Right renal cortex interstitium (tissue), 3 donors: ENCODE measurements at places on chromosomes 1 and 21. TPM values are rescaled to one million over a fixed set of nuclear protein-coding genes. Genes with fewer than 3 reads are reported as not detected.

GRCh38 chr1:228142701-228143136 lies 2.6 kb downstream of the GUK1 start:
- no peak for DNase-seq

DNA sequence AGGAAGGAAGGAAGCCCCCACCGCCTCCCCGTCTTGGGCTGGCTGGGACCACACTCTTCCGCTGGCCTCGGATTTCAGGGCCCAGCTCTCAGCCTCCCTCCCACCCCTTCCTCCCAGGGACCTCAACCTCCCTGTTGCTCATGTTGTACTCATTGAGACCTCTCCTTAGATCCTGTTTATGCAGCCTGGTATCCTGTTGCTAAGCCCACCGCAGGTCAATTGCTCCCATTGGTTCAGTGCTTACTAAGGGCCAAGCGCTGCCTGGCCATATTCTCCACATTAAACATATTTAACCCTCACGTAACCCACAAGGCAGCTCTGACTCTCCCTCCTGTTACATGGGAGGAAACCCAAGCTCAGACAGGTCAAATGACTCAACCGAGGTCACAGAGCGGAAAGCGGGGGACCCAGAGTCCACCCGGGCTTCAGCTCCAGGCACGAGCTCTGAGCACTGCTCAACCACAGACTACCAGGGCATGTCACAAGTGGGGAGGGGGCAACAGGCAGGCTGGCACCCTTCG lies 23.2 kb upstream of the H6PD start:
- DNase-seq: no peak

DNA sequence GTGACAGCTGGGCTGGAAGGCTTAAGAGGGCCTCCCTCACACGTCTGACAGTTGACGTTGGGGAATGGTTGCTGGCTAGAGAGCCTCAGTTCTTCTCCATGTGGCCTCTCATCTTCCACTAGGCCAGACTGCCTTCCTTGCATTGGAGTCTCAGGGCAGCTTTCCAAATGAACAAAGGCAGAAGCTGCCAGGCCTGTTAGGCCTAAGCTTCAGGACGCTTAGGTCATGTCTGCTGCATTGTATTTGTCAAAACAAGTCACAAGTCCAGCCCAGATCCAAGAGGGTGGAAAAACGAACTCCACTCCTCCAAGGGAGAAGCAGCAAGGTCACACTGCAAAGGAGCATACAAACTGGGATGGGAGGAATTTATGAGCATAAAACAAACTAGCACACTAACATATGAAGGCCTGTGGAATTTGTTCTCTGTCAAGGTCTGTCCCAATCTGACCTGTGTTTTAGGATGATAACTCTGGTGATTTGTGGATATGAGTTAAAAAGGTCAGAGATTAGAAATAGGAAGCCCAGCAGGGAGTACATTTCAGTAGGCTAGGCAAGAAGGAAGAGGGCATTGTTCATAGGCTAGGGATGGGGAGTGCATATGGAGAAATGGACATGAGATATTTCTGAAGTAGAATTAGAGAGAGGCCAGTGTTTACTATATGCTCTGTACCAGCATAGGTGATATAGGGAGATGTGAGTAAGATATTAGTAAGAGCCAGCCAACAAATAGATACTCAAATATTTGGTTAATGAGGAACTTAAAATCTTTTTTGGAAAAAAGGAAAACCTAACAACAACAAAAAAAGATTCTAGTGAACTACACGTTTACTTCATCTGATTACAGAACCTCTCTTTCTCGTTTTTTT lies 29.1 kb upstream of the CNN3 start:
- no peak for DNase-seq

DNA sequence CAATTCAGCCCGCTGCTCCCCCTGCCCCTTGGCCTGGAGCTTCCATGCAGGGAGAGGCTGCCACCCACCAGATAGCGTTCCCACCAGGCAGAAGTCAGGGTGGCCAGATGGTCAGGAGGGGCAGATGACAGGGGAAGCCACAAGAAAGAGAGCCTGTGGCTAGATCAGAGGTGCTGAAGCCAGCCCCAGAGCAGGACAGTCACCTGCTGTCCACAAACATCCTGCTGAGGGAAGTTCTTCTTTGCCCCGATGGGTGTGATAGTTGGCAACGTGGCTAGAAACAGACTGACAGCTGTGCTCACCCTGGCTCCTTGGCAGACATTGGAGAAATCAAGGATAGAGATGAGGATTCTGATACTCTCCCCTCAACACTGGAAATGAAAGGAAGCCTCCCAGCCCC lies 27.2 kb upstream of the SRP9 start:
- no peak for DNase-seq

DNA sequence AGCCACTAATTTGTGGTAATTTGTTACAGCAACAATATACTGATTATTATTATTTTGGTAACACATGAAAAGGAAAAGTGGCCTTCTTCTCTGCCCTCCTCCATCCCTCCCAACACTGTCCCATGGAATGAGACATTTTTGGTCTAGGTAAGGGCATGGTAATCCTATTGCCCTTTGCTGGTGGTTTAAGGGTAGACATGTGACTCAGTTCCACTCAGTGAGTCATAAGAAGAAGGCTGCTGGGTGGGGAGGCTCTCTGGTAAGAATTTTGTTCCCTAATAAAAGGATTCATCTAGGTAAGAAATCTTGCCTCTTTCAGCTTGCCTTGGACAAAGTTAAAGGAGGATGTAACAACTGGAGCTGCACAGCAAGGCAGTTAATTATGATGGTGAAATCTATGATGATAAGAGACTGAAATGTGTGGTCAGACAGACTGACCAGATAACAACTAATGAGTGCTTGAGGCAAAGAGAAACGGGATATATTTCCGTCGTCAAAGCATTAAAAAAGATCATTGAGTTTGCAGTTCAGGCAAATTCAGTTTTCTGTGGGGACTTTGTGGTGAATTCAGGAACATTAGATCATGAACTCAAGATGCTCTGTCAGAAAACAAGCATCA lies 232.0 kb upstream of the KCNK2 start:
- DNase-seq: no peak

DNA sequence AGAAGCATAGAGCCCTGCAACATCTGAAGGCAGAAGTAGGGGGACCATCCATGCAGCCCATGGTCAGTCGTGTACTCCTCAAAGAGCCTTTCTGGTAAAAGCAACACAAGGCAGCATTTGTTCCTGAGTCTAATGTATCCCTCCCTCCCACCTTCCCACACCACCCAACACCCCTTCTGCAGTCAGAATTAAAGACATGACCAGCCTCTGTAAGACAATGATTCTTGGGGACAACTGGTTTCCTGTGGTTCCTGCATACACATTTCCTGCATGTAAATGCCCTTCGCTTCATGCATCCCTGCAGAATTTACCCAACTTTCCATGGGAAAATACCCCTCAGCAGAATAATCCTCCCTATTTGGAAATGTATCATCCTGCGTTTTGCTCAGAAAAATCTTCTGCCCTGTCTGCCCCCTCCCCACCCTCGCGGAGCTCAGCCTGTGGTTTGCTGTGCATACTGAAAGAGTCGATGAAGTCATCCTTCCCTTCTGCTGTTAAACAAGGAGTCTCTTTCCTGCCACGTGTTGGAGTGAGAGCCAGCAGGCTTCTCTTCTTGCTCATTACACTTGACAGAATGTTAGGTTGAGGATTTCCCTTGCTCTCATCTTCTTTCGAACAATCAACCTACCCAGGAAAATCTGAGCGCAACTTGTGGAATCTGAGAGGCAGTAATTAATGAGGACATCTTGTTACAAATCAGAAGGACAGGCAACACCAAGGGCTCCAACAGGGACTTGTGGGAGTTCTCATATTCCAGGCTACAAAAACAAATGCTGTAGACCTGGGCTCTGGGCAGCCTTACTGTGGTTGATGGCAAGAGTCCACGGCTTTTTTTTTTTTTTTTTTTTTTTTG lies 4.7 kb downstream of the TNN start:
- peak; percentile 60 for DNase-seq

GRCh38 chr1:91476533-91477217 lies 24.0 kb upstream of the CDC7 start:
- DNase-seq: peak; percentile 67

- DNase-seq: no peak
Measured at GRCh38 chr1:43235451-43236121, 34.2 kb upstream of the TMEM125 start.

- DNase-seq: peak; percentile 23
Measured at GRCh38 chr21:42781971-42782722, 97.2 kb downstream of the WDR4 start.

DNA sequence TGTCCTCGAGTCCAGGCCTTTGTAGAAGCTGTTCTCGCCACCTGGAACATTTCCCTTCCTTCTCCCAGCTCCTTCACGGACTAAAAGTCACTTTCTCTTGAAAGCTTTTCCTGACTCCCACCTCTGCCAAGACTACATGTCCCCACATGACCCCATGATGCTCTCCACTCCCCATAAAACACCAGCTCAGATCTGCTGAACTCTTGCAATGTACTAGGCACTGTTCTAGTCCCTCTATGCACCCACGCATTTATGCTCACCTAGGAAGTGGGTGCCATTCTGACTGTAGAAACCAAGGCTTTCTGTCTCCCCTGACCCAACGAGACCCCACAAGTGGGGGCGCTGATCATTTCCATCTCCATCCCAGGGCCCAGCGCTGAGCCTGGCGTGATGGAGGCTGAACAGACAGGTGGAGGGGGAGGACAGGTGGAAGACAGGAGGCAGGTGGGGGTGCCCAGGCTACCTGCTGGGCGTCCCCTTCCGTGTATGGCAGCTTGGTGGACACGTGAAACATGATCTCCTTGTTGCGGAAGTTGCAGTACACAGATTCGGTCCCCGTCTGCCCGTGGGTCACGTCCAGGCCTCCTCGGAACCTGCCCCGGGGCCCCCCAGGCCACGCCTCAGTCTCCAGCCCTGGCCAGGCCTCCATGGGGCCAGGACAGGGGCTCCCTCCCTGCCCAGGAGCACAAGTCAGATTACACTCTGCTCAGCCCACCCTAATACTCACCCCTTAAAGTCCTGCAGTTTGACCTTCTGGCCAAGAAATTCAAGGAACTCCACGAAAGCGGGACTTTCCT lies 58.0 kb downstream of the RAP1GAP start:
- no peak for DNase-seq

GRCh38 chr1:173545688-173546087 lies 57.2 kb downstream of the SLC9C2 start:
- no peak for DNase-seq

GRCh38 chr1:914891-915280 lies 8.8 kb upstream of the SAMD11 start:
- DNase-seq: no peak

- no peak for DNase-seq
Measured at GRCh38 chr1:38848071-38848470, 11.5 kb downstream of the RRAGC start.

DNA sequence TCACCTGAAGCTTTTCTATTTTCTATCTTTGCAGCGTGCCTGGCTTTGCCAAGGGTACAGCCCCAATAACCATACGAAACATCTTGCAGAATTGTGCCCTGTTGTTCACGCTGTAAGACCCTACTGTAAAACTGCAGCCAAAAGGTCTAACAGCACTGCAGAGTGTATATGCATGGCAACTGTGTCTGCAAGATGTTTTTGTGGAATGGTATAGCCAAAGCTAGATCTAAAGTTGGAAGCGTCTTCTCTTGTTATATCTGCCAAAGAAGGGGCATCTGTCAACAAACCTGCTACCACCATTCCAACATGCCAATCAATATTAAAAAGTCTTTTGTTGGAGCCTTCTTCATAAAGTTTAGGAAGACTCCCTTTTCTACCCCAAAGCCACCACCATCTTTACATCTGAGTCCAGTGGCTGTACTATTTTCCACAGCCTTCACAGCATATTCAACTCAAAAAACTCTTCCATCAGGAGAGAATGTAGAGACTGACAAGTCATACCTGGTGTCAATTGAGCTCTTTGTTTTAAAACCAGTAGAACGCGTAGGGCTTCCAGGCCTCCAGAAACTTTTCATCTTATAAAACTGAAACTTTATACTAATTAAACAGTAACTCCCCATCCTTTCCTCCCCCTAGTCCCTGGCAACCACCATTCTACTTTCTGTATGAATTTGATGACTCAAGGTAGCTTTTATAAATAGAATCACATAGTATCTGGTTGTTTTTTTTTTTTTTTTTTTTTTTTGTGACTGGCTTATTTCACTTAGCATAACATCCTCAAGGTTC lies 40.0 kb downstream of the ZSCAN20 start:
- DNase-seq: no peak

DNA sequence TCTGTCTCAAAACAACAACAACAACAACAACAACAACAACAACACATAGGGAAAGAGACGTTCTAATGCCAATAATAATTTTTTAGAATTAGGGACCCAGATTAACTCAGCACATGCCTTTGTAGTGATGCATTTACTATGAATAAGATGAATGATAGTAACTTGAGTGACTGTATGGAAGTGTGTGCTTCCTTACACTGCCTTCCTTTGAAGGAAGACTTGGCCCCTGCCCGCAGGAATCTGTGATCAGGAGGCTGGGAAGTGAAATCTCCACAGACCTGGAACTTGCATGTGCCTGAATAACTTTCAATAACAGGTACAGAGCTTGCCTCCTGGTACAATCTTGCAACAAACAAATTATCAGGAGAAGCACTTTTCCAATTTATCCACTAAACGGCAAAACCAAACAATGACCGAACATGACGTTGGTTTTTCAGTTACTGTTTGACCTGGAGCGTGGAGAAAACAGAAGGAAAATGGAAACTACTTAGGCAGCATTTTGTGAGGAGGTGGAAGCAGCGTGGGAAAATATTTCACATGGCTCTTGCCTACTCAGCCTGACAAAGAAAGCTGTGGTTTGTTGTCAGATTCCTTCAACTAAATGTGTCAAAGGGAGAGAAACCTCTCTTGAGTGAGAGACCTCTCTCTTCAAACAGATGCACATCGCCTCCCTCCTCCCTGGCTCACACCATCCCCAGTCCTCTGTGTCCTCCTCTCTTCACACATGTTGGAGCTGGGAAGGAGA lies 10.1 kb upstream of the ABCA4 start:
- DNase-seq: no peak

GRCh38 chr21:20452935-20453334 lies 545.3 kb upstream of the NCAM2 start:
- DNase-seq: no peak

GRCh38 chr1:2523891-2524609 lies 2.3 kb downstream of the PANK4 start:
- no peak for DNase-seq

- DNase-seq: no peak
Measured at GRCh38 chr21:31267644-31268043, 76.4 kb downstream of the TIAM1 start.

DNA sequence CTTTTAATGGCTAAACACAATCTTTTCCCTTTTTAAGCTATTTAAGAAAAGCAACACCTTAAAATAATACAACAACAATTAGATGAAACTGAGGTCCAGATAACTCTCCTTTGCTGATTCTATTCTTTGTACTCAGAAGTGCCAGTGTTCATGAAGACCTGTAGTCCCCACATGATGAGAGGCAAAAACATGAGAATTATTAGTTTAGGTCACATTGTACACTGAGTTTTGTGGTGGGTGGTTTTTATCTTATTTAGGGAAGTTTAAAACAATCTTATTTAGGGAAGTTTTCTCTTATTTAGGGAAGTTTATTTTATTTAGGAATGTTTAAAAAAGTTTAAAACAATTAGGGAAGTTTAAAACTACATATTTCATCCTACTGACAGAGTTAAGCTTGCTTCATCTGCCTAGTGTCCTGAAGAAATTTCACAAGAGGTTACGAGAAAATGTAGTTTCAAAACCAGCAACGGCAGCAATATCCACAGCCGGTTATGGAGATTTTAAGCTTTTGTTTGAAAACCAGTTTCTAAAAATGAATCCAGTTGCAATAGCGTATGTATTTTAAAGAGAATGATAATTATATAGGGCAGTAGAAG lies 7.8 kb upstream of the OR14I1 start:
- DNase-seq: no peak

Gene AURKAIP1
- polyA plus RNA-seq: 55.1 TPM

Gene GNAT2
- not detected for polyA plus RNA-seq

Gene LMOD1
- polyA plus RNA-seq: 4.7 TPM

Gene ST6GALNAC5
- polyA plus RNA-seq: 4.3 TPM

Gene LCE1D
- not detected for polyA plus RNA-seq

Gene VASH2
- 20.3 TPM for polyA plus RNA-seq

Gene C1QA
- 9.1 TPM for polyA plus RNA-seq

Gene APOBEC4
- polyA plus RNA-seq: not detected
